ENCODE measurements at places on chromosomes 5 and 9. TPM values are rescaled to one million over a fixed set of nuclear protein-coding genes. Genes with fewer than 3 reads are reported as not detected.

- DNase-seq = no peak
Observed at GRCh38 chr5:39543335-39543734, 118.6 kb upstream of the DAB2 start.

- DNase-seq = peak; percentile 87
Observed at GRCh38 chr5:156402387-156402921, 75.5 kb downstream of the SGCD start.

- DNase-seq = no peak
Observed at GRCh38 chr5:5278201-5278814, 138.2 kb downstream of the ADAMTS16 start.

- no peak for DNase-seq
Observed at GRCh38 chr5:10393491-10393890, 40.0 kb downstream of the MARCHF6 start.

DNA sequence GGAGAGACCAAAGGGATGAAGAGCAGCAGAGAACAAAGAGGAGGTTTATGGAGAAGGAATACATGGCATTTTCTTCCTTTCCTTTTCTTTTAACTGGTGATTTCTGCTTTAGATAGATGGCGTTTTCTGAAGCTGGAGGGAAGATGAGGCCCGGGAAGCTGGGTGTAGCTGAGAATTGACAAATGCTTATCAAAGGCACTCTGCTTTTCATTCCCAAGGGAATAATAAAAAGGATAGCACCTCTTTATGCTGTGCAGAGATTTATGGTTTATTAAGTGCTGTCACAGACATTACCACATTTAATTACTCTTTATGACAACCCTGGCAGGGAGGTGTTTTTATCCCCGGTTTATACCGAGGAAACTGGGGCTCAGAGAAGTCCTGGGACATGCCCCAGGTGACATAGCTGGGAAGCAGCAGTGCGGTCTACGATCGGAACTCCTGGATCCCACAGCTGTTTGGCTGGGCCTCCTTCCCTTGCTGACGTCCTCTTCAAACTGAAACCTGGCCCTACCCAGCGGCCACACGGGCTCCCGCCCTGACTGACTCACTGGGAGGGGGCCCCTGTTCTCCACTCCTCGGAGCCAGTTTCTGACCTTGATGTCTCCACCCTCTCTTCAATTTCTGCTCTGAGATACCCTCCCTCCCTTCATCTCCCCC is 8.2 kb upstream of the EPB41L4B start:
- DNase-seq = no peak

GRCh38 chr9:14405176-14405706 is 91.3 kb upstream of the NFIB start:
- DNase-seq = no peak

- DNase-seq = no peak
Observed at GRCh38 chr5:107670087-107670931, 428 bp downstream of the EFNA5 start.

GRCh38 chr5:148875205-148875875 is 48.9 kb downstream of the ADRB2 start:
- DNase-seq = no peak

Gene VPS13A
- total RNA-seq = 30.0 TPM

Data from GM12878 (cell line).